AG09319 (cell line): ENCODE measurements at places on chromosomes 2 and 18.

DNA sequence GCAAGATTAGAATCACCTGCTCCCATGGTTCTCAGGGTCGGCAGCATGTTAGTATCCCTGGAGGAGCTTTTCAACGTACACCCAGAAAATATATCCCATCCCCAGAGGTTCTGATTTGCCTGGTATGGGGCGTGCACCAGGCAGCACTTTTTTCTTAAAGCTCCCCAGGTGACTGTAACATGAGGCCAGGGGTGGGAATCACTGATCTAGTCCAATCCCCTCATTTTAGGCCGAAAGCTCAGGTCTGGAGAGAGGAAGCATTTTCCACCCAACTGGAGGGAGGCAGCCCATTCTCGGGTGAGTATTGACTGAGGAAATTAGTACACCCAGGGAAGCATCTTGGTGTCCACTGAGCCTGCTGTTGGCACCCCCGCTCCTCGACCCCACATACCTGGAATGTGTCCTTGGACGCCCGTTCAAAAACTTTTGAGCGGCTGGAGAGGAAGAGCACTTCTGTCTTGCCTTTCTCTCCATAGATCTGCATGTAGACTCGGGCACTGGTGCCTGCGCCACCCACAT, 94.3 kb downstream of the LOXHD1 start:
- DNase-seq = no peak

GRCh38 chr2:86625096-86625495, 1.4 kb upstream of the RNF103 start:
- DNase-seq = no peak

GRCh38 chr18:77014538-77014937, 118.0 kb downstream of the MBP start:
- no peak for DNase-seq

- no peak for DNase-seq
Measured at GRCh38 chr18:75267643-75268363, 57.2 kb downstream of the TSHZ1 start.

- DNase-seq = no peak
Measured at GRCh38 chr18:23608211-23608610, 21.9 kb upstream of the NPC1 start.

DNA sequence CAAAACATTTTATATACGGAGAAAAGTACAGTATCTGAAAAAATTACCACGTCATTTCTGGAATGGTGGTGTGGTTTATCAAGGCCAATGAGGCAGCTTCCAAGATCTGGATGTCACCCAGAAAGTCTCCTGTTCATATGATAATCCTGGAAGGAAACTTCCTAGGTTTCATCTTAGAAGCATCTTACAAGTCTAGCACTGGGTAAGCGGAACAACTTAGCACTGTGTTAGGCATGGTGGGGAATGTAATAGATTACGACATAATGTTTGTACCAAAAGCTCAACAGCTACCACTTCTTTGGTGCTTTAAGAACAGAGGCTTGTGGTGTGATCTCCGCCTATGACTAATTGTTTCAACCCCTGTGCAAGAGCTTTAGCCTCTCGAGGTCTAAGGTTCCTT, 63.1 kb upstream of the LYPD1 start:
- no peak for DNase-seq

DNA sequence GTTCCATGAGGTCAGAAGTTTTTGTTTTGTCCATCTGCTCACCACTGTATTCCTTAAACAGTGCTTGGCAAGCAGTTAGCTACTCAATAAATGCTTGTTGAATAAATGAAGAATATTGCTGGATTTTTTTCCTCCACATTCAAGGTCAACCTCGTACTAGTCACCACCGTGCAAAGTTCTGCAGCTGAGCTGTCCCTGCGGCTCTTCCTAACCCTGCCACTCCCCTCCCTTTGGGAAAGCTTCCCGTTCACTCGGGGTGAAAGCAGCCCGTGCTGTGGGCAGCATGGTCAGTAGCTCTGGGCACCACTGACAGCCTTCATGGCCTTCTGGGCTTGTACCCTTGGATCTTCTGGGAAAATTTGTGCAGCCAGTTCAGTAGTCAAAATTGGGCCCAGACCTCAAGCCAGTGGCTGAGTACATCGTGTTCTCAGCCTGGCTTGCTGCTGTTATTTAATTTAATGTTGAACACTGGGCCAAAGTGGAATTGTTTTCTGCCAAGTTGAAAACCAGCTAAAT, 469.3 kb upstream of the RAB12 start:
- DNase-seq = no peak
